Stromal cell of bone marrow (primary cell): ENCODE measurements at places on chromosomes 3 and 15.

- no peak for DNase-seq
These were observed 15.2 kb upstream of the ITGA11 start for GRCh38 chr15:68447209-68447608.

DNA sequence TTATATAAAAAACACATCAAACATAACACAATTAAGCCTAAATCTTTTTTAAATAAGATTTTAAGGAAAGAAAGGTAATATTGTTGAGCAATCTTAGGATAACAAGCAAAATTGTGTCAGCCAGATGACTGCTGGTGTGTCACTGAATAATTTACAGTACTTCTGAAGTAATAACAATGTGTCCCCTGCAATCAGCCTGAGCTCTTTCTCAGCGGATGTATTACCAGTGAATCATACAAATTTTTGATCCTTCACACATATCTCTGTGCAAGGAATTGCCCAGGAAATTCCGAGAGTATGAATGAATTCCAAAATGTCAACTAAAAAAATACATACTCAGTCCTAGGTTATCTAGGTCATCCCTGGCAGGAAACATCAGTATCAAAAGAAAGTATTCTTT, 76.6 kb upstream of the PTX3 start:
- DNase-seq: peak; percentile 59

DNA sequence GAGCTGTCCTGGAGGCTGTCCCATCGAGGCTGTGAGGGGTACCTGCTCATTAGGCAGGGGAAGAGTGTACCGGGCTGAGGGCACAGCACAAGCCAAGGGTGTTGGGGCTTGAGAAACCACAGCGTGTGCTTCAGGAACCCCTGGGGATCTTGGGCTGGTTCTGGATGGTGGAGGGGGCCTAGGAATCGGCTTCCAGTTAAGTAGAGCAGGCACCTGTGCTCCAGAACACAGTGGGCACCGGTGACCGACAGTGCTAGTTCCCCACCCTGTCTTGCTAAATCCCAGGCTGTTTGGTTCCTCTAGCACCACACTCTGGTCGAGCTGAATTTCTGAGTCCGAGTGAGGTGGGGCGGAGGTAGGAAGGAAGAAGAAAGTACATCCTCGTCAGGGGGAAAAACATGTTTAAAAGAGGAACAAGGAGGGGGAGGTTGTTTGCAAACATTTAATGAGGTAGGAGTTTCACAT, 29.1 kb downstream of the SLC6A6 start:
- DNase-seq: no peak

- no peak for DNase-seq
These were observed 309.9 kb upstream of the SATB1 start for GRCh38 chr3:18735005-18735404.

DNA sequence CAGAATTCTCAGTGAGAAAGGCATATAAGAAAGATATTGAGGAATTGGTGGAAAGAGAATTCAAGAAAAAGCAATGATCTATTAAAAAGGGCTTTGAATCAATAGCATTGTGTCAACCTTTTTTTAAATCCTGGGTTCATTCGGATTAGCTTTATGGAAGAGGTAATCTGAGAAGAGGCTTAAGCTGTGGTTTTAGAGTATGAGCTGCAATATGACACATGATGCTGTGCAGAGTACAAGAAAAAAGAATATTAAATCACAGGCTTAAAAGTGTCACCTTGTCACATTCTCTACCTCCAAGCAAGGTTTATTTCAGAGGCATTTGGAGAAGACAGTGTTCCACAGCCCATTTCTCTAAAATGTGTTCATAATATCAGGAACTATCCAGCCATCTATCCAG, 128.9 kb downstream of the RTP4 start:
- DNase-seq: no peak

DNA sequence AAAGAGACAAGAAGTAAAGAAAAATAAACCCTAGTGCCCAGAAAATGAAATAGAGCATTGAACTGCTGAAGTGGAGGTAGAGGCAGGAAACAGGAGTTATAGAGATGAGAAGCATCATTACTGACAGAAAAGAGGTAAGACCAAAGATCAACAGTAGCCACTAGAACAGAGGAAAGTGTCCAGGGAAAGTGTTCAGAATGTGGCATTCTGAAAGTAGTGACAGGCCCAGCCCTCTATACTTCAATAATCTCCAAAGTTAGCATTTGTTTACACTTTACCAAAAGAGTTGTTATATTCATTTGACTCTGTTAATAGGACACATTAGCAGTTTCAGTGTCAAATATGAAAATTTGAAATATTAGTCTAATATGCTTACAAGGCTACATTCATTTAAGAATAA, 727.1 kb upstream of the NECTIN3 start:
- no peak for DNase-seq

GRCh38 chr15:78840661-78841375, 29.6 kb upstream of the ADAMTS7 start:
- peak; percentile 53 for DNase-seq

DNA sequence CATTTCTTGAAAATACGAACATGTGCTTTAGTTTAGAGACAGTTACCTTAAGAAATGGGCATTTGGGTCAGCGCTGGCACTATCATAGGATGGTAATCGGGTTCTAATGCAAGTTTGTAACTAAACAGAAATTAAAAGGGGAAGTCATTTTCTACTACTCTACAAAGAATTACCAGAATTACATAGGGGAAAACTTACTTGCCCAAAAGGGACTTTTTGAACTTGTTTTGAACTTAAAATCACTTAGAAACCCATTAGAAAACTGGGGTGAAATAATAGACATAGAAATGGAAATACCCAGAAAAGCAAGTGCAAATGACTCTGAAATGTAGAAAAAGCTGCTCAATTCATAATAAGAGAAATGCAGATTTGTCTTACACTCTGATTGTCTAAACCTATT, 44.9 kb downstream of the SPATA16 start:
- no peak for DNase-seq
